Camera-type eye (tissue), 1 donor: ENCODE measurements at places on chromosomes 7 and 10. TPM values are rescaled to one million over a fixed set of nuclear protein-coding genes. Genes with fewer than 3 reads are reported as not detected.

The FAM25G gene
- total RNA-seq, result not detected

The EPHA1 gene
- 2.1 TPM for total RNA-seq

The GRM3 gene
- total RNA-seq, result 7.2 TPM

The SVOPL gene
- total RNA-seq, result 0.99 TPM

The STEAP1 gene
- total RNA-seq, result 10.2 TPM

The DYNC1I1 gene
- 31.7 TPM for total RNA-seq

The CTNNA3 gene
- 9.3 TPM for total RNA-seq

The MRLN gene
- total RNA-seq, result 23.1 TPM

The SGCE gene
- 128 TPM for total RNA-seq

The NOM1 gene
- 37.8 TPM for total RNA-seq

The IL6 gene
- not detected for total RNA-seq

The ODAD2 gene
- 3.2 TPM for total RNA-seq

The LHFPL3 gene
- 13.6 TPM for total RNA-seq

The VENTX gene
- total RNA-seq, result 0.22 TPM

The SPOCK2 gene
- 28.6 TPM for total RNA-seq

The IRF5 gene
- 2.3 TPM for total RNA-seq

The SORCS1 gene
- total RNA-seq, result 66.1 TPM

The PRLHR gene
- not detected for total RNA-seq

The NPC1L1 gene
- not detected for total RNA-seq

The AQP1 gene
- 75.8 TPM for total RNA-seq

The CACUL1 gene
- total RNA-seq, result 48.2 TPM

The ZNF736 gene
- 66.8 TPM for total RNA-seq

The SPRN gene
- 3.8 TPM for total RNA-seq

The TAX1BP1 gene
- total RNA-seq, result 128 TPM

The CUBN gene
- 14.3 TPM for total RNA-seq

The NUTM2E gene
- 0.33 TPM for total RNA-seq

The CRYGN gene
- total RNA-seq, result not detected

The CPN1 gene
- not detected for total RNA-seq

The GPAM gene
- 27.3 TPM for total RNA-seq
